Muscle of leg (tissue), 16 donors: ENCODE measurements at places on chromosomes 6 and 20. TPM values are rescaled to one million over a fixed set of nuclear protein-coding genes. Genes with fewer than 3 reads are reported as not detected.

- H3K4me1 ChIP-seq = no peaks in the 10 kb centered on the region
- no peak for DNase-seq
- H3K27me3 ChIP-seq = no peaks in the 10 kb centered on the region
- no peaks in the 10 kb centered on the region for H3K36me3 ChIP-seq
- no peak overlapping the region for H3K27ac ChIP-seq
These were observed 325.1 kb downstream of the FRK start for GRCh38 chr6:115735610-115736009.

The MUC21 gene
- total RNA-seq = not detected

The GABRR2 gene
- total RNA-seq = 0.53 TPM

The COX4I2 gene
- total RNA-seq = 11.4 TPM

- peaks cover 2% of the 10 kb centered on the region for H3K4me1 ChIP-seq
- peaks cover 6% of the 10 kb centered on the region for H3K27me3 ChIP-seq
- no peaks in the 10 kb centered on the region for H3K36me3 ChIP-seq
These were observed 322.3 kb upstream of the SULF2 start for GRCh38 chr20:48107560-48107959.

DNA sequence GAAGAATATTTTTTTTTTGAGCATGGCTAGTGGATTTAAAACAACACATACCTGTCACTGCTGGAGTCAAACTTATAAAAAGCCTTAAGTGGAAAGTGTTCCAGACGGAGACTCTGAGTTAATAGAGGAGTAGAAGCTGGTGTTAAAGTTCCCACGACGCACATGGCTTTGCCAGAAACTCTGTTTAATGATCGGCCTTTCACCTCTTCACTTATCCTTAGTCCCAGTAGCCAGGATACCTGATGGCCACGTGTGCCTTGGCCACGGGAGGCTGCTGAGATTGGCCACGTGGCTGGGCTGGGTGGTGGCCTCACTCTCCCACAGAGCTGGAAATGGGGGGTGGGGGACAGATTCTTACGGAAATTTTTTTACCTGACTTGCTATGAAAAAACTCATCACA lies 333.1 kb downstream of the ZFAND3 start:
- H3K4me1 ChIP-seq = peaks cover 35% of the 10 kb centered on the region
- no peak overlapping the region for H3K4me3 ChIP-seq
- H3K36me3 ChIP-seq = peaks cover 22% of the 10 kb centered on the region
- no peak for DNase-seq
- H3K27me3 ChIP-seq = no peaks in the 10 kb centered on the region

The LHFPL5 gene
- not detected for total RNA-seq
